ENCODE measurements at places on chromosomes 4 and X.

GRCh38 chrX:40471965-40472648 lies 108.7 kb upstream of the ATP6AP2 start:
- peak; percentile 42 for DNase-seq

DNA sequence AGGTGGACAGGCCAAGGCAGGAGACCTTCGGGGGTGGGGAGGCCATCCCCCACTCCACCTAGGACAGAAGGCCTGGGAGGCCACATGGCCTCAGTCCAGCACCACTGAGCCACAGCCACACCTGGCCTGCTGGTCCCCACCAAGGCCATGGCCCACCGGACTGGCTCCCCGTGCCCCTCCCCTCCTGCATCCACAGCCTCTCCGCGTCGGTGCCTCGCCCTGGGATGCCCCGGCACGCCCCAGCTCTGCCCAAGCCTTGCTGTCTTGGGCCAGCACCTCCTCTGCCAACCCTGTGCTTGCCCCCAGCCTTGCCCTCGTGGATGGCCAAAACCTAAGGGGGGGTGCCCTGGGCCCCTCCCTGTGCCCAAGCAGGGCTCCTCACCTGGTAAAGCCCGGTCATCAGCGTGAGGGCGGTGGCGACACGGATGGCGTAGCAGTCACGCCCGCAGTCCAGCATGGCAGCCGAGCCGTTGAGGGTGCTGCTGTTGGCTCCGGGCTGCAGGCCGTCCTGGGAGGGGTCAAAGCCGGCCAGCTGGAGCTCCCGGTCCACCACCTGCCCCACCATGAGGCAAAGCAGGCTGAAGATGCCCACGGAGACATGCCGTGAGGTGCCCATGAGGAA lies 2.3 kb downstream of the SLC26A1 start:
- no peak for DNase-seq

DNA sequence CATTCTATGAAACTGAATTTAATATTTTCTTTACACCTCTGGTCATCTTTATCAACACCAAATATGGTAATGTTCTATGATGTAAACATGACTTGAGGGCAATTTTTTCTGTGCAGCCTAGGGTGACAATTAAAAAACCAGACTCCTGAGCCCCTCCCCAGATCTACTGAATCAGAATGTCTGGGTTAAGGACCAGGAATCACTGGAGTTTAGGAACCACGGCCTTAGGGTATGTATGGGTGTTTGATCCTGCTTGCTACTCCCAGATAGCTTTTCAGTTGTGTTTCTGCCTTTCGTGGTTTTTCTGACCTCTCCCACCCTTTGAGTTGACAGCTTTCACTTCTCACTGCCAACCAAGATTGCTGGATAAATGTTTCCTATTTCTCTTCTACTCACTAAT lies 332.2 kb downstream of the DHX15 start:
- no peak for DNase-seq

GRCh38 chrX:151984902-151985301 lies 10.4 kb upstream of the GABRE start:
- no peak for DNase-seq

DNA sequence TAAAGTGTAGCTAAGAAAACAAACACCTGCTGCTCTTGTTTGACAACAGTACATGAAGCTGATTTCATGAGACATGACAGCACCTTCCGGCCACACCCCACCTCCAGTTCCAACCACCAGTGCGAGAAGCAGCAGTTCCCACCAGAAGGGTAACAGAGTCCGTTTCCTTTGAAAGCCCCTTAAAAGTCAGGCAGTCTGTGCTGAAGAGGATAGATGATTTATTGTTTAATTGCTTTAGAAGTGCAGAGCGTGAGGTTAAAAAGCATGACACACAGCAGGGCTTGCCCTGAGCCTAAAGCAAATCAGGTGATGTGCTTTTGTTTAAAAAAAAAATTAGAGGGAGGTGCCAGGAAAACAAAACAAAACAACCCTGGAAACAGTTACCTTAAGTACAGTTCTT lies 82.6 kb downstream of the HADH start:
- DNase-seq: no peak

GRCh38 chr4:113050371-113050755 lies 910 bp downstream of the ANK2 start:
- no peak for DNase-seq

DNA sequence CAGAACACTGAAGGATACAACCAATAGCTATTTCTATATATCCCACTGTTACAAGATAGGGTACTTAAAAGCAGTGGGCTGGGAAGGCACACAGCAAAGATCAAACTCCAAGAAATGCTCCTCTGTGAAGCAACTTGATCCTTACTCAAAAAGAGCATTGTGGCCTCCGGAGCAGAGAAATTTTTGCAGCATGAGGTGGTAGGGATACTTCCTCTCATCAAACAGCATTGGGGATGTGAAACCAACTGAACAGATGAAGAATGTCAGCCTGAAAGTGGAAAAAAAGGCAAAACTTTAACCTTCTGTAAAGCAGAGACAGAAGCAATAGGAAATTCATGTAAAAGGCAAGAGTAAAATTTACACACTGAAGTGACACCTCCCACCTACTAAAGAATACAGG lies 92.2 kb downstream of the HUWE1 start:
- DNase-seq: no peak

GRCh38 chr4:184283659-184284335 lies 66.1 kb upstream of the ENPP6 start:
- no peak for DNase-seq

- no peak for DNase-seq
Measured at GRCh38 chrX:50428174-50428573, 42.5 kb downstream of the DGKK start.

GRCh38 chr4:64341711-64342110 lies 67.5 kb downstream of the TECRL start:
- no peak for DNase-seq

DNA sequence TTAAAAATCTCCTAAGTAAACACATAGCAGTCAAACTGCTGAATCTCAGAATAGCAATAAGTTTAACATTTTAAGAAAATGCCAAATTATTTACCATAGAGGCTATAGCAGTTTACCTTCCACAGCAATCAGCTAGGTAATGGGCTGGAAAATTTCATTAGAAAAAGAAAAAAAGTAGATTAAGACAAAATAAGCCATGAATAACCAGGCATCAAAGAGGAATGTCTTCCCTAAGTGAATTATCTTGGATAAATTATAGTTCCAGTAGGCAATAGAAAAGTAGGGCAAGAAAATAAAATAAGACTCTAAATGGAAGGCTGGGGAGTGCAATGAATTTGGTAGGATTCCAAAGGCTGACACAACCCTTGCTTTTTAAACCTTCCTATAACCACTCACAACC lies 722.8 kb downstream of the TRAM1L1 start:
- DNase-seq: no peak

GRCh38 chr4:39286263-39286662 lies 79.9 kb downstream of the RFC1 start:
- no peak for DNase-seq

DNA sequence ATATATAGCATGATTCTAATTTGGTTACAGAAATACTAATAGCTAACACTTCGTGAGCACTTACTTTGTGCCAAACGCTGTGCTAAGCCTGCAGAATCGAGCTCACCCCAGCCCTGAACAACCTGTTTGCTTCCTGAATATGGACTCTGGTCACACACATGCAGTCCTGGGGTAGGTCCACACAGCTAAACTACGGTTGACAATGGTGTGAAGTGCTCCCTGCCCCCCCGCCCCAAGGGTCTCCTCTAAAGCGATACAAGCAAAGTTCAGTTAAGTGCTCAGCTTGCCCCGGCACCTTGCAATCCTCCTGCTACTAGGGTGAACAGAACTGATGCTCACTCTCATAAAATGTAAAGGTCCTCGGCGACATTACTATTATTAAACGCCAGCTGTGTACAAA lies 879 bp downstream of the FOXP3 start:
- no peak for DNase-seq

GRCh38 chr4:177489471-177490246 lies 47.4 kb upstream of the AGA start:
- no peak for DNase-seq

DNA sequence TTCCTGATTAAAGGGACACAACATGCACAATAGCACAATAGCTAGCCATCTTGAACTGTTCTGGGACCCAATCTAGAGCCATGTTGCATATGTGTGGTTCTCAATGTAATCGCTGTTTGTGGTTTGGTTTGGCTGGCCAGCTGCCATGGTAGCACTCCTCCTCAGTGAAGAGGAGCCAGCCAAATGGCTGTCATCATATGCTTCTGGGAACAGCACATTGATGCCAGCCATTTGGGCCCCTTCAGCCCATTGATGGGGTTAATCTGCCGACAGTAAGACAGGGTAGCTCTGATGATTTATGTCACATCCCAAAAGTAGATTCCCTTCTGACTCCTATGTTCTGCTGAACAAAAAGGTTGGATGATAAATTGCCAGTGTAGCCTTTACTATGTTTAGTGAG lies 48.5 kb downstream of the AWAT2 start:
- DNase-seq: no peak

DNA sequence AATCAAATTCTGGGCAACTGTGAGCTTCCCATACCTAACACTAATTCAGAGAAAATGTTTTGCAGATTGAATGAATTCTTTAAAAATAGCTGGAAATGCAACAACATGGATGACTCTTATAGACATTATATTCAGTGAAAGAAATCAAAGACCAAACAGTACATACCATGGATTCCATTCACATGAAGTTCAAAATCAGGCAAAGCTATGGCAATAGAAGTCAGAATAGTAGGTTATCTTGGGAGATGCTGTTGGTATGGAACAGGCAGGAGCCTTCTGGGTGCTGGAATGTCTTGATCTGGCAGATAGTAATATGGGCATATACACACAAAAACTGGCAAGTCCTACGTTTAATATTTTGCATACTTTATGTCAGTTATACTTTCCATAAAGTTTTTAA lies 25.5 kb upstream of the CBLL2 start:
- no peak for DNase-seq

DNA sequence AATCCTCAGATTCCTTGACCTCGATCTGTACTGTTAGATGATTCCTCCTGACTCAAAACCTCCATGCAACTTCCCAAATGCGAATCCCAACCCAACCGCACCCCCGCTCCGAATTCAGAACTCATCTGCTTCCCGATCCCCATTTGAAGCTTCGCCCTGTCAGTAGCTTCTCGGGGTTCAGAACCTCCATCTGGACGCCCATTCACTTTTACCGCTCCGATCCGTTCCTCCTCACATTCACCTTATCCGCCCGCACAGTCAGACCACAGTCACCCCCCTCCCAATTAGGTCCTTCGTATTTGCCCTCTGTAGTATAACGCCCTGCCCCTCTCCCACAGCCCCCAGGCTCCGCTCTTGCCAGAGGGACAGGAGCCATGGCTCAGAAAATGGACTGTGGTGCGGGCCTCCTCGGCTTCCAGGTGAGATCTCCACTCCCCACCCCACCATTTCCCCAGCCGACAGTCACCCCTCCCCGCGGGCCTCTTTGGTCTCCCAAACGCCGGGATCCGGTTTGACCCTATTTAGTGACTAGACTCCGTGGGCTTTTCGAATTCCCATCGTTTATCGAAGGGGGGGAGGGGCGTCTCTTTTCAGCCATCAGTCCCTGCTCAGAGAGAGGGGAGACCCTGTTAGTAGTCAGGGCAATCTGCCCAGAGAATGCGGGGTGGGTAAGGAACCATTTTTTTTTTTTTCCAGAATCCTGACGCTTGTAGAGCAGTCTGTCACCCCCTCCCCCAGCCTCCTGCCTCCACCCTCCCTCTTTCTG lies 691 bp downstream of the MAGED1 start:
- no peak for DNase-seq

- no peak for DNase-seq
Measured at GRCh38 chr4:98586962-98587354, 71.5 kb downstream of the TSPAN5 start.

GRCh38 chrX:8755116-8755515 lies 23.2 kb upstream of the ANOS1 start:
- DNase-seq: no peak

DNA sequence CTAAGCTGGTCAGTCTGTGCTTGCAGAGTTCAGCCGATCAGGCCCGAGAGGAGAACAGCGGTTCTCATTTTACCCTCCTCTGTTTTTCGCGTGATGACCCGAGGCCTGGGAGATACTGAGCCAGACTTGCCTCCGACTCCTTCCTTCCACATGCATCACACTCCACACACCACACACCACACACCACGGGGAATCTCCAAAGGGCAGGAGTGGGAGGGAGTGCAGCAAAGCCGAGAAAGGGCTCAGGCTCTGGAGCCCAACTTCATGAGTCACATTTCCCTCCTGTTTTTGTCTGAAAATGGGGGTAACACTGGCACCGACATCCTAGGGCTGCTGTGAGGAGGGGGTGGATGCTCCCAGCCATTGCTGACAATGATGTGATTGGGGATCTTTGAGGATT lies 38.9 kb downstream of the TKTL1 start:
- DNase-seq: no peak

DNA sequence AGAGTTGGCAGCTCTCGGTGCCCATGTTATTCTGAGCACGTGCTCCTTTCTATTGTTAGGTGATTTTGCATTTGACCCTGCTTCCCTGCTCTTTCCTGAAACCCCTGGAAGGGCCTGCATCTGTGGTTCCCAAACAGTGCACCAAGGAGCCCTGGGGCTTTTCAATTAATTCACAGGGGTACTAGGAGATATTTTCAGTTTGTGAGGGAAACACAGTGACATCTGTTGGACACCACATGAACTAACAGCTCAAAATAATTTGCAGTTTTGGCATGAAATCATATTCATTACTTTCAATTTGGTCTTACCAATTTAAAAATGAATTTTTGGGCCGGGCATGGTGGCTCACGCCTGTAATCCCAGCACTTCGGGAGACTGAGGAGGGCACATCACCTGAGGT lies 156.6 kb downstream of the GATB start:
- no peak for DNase-seq

- no peak for DNase-seq
Measured at GRCh38 chr4:67019686-67020437, 525.4 kb downstream of the CENPC start.

DNA sequence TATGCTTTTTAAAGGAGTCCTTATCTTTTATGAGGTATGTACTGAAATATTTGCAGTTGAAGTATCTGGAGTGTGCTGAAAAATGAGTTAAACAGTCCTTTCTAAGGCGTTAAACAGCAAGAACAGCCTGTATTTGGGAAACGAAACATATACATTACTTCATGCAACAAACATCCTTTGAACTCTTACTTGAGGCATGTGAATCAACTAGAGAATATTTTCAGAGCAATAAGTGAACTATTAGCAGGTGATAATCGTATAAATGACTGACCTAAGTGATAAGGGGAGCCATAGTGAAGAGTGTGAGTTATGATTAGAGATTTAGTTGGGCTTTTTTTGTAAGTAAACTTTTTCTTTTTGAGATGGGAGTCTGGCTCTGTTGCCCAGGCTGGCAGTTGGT lies 45.9 kb upstream of the RHOH start:
- DNase-seq: no peak

- DNase-seq: no peak
Measured at GRCh38 chrX:103158317-103158621, 56.6 kb upstream of the BEX4 start.

GRCh38 chr4:79651456-79651855 lies 243.4 kb upstream of the GK2 start:
- no peak for DNase-seq

All from GM13976 (cell line).